ENCODE measurements at places on chromosomes 12 and 14.
A peak's percentile ranks its signal among the peaks of the same experiment; 100 is the strongest.

GRCh38 chr14:65661865-65662264, 249.3 kb downstream of the FUT8 start:
- DNase-seq = no peak

DNA sequence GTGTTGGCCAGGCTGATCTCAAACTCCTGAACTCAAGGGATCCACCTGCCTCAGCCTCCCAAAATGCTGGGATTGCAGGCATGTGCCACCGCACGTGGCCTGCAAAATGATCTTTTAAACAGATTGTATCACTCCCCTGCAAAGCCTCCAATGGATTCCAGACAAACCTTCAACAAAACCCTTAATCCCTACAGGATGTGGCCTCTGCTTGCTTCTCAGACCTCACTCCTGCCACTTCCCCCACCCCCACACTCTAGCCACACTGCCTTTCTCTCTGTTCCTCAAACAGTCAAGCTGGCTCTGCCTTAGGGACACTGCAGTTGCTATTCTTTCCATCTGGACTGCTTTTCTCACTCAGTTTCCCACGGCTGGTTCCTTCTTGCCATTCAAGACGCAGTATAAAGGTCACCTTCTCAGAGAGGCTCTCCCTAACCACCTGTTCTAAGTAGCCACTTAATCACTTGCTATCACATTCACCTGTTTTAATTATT, 47.3 kb upstream of the TMED10 start:
- peak; percentile 86 for DNase-seq

GRCh38 chr12:56260380-56260779, 2.2 kb upstream of the ANKRD52 start:
- DNase-seq = no peak

GRCh38 chr12:75784591-75784990, 247.0 kb downstream of the PHLDA1 start:
- no peak for DNase-seq

DNA sequence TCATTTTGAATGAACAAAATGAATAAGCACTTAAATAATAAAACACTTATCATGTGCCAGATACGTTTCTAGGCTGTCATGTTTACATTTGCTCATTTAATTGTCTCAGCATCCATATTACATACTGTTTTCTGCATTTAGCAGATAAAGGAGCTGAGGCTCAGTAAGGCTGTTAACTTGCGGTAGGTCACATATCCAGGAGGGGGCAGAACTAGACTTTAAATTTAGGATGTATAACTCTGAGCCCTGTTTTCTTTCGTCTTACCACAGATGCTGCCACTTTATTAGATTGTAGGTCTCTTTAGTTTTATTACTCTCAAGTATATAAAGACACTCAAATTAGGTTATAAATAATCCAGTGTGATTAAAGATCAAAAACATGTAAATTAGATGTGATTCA, 17.7 kb downstream of the IRAK4 start:
- DNase-seq = peak; percentile 26

DNA sequence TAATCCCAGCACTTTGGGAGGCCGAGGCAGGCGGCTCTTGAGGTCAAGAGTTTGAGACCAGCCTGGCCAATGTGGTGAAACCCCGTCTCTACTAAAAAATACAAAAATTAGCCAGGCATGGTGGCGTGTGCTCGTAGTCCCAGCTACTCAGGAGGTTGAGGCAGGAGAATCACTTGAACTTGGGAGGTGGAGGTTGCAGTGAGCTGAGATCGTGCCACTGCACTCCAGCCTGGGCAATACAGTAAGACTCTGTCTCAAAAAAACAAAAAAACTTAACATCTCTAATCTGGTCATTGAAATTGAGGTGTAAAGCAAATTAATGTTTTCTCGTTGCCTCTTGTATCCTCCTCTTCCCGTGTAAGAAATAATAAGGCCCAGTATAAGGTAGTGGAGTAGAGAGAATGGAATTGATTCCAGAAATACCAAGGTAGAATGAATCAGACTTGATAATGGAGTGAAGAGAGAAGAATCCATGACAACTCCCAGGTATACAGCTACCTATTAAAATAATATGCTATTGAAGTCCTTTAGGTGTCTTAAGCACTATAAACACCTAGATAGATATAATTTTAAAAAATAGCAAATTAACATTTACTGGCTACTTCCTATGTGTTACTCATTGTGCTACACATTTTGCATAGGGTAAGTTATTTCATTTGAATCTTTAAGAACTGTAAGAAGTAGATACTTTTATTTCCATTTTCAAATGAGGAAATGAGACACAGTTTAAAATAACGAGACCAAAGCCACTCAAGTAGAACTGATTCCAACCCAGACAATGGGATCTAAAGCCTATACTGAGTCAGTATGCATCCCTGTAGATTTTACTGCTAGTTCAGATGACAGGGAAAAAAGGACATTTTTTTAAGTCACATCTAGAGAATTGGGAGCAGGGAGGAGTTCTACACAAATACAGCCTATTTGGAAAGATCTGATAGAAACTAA, 23.2 kb downstream of the RAP1B start:
- no peak for DNase-seq

- DNase-seq = no peak
Observed at GRCh38 chr12:5621329-5621728, 189.4 kb downstream of the NTF3 start.

DNA sequence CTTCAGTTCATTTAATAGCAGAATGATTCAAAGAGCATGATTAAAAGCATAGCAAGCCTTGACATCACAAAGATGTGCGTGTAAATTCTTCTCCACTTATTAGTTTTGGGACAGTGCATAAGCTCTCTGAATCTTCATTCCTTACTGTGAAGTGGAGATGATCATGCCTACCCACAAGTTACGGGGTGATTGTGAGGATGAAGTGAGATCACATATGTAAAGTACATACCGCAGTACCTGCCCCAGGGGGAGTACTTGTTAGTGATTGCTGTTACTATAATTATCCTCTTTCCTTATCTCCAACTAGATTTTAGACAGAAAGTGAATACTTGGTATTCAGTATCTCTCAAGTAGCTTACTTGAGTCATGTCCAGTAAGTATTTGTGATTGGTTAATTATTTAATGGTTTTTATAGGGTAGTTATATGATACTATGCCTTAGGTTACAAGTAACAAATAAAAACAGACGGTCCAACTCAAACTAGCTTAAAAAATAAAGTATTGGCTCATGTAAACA, 6.0 kb downstream of the RAD9B start:
- DNase-seq = no peak

- no peak for DNase-seq
Observed at GRCh38 chr12:83808591-83808990, 1104.0 kb downstream of the SLC6A15 start.

GRCh38 chr14:31265701-31266398, 58.3 kb upstream of the HECTD1 start:
- no peak for DNase-seq

- DNase-seq = no peak
Observed at GRCh38 chr14:59123531-59123930, 64.9 kb upstream of the DAAM1 start.

- no peak for DNase-seq
Observed at GRCh38 chr12:41683513-41684240, 461.0 kb downstream of the GXYLT1 start.

DNA sequence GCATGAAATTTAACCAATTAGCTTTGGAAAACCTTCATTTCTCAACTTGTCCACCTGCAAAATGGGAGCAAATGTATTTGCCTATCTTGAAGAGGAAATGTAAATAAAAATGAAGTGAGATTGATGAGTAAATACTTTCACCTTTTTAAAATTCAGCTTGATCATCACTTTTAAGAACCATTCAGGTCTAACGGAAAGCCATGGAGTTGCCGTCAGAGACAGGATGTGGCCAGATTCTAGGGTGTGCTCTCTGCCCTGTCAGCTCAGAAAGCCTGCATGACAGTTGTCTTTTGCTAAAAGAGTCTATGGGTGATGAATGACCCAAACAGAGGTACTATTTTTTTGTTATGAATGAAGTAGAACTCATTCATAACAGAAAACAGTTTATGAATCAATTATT, 104.3 kb upstream of the SLC35F4 start:
- no peak for DNase-seq

GRCh38 chr14:87643005-87643404, 350.0 kb downstream of the GALC start:
- DNase-seq = no peak

DNA sequence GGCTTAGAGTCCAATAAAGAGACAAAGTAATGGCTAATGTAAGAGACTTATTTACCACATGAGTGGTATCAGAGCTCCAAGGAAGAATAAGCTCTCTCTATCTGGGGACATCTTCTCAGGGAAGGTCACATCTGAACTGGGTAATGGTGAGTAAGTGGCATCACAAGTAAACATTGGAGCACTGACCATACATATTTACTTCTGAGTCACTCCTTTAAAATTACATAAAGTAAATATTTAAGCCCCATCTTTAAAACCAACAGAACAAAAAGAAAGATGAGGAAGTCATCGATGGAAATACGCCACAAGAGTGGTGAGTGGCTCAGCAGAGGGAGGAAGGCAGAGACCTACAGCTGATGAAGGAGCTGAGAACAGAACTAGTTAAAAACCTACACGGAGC, 159.9 kb downstream of the DUSP6 start:
- DNase-seq = no peak

GRCh38 chr14:32087173-32087861, 10.2 kb downstream of the ARHGAP5 start:
- DNase-seq = no peak

DNA sequence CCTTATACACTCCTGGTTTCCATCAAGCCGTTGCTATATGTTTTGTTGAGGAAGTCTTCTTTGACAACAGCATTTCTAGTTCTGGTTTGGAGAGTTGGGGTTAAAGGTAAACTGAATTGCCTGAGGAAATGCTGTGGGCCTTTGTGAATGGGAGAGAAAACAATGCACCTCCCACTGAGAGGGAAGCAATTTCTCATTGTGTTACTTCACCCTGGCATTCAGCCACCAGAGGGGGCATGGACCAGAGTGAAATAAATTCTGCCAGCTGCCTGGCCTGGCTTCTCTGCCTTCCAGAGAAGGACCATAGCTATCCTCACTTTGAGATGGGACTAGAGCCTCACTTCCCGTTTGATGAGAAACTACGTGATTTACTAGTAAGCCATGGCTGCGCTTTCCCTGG, 475.3 kb downstream of the EGLN3 start:
- peak; percentile 23 for DNase-seq

GRCh38 chr12:88756917-88757316, 176.6 kb upstream of the KITLG start:
- DNase-seq = no peak

DNA sequence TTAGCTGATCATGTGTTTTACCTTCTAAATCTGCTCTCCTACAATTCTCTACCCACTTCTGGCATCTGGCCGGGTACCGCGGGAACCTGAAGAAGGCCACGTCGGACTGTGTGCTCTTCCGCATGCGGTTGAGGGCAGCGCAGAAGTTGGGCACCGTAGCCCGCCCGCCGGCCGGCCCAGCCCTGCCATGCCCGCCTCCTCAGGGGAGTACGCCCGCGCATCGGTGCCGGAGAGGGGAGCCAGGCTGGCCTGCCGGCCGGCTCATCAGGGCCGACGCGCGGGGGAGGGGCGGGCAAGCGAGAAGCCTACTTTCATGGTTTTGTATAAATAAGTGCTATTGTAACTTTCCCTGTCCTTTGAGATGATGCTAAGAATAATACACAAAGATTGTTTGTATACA, 19.9 kb upstream of the ADAMTS20 start:
- DNase-seq = no peak

- DNase-seq = no peak
Observed at GRCh38 chr14:58690801-58691516, 53.2 kb downstream of the DACT1 start.

DNA sequence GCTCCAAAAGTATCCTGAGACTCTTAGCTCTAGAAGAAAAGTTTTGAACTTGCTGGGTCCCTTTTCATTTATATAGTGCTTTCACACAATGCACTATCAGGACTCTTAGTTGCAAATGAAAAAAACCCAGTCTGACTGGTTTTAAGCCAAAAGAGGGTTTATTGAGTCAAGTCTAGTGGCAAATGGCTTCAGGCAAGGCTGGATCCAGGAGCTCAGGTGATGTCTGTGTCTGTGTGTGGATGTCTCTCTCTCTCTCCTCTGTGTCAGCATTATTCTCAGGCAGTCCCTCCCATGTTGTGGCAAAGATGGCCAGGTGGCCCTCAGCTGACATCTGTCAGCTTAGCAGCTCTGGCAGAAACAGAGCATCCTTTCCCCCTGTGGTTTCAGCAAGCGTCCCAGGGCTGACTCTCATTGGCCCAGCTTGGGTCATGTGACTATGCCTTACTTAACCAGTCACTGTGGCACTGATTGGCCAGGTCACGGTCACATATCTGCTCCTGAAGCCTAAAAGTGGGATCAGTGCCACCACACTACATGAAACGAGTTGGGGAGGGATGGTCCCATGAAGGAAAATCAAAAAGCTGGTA, 6.2 kb downstream of the TMEM120B start:
- no peak for DNase-seq

GRCh38 chr14:82431031-82431430, 897.4 kb upstream of the SEL1L start:
- DNase-seq = no peak

GRCh38 chr12:64192644-64193444, 29.3 kb downstream of the KICS2 start:
- no peak for DNase-seq

- DNase-seq = no peak
Observed at GRCh38 chr12:121990692-121991603, 30.7 kb upstream of the BCL7A start.

DNA sequence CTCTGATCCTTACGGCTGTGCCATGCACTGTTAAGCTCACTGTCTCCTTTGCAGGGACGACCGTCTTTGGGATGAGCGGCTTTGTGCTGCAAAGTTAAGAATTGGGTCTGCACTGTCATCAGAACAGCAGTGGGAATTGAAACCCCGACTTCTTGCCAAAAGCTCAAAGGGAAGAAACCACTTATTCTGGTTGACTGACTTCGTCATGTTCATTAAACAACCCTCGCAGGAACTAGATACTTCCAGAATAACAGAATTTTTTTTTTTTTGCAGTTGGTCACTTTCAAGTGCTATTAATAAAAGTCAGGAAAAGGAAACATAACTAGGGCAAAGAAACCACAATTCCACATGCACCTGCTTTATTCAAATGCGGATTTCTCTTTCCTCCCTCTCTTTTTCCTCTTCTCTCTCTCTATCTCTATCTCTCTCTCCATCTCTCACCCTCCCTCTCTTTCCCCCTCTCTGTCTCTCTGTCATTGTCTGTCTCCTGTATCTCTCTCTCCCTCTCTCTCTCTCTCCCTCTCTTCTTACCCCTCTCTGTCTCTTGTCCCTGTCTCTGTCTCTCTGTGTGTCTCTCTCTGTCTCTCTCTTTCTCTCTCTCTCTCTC, 12.3 kb upstream of the GLT1D1 start:
- peak; percentile 33 for DNase-seq

All from inflammatory macrophage (primary cell).